ENCODE measurements at places on chromosomes 11 and 22.

GRCh38 chr11:114167771-114168448 lies 108.4 kb downstream of the ZBTB16 start:
- DNase-seq: no peak

GRCh38 chr11:32893343-32894148 lies 935 bp downstream of the QSER1 start:
- peak; percentile 90 for DNase-seq

- no peak for DNase-seq
These were observed 25.6 kb upstream of the SORL1-AS1 start for GRCh38 chr11:121478226-121478894.

DNA sequence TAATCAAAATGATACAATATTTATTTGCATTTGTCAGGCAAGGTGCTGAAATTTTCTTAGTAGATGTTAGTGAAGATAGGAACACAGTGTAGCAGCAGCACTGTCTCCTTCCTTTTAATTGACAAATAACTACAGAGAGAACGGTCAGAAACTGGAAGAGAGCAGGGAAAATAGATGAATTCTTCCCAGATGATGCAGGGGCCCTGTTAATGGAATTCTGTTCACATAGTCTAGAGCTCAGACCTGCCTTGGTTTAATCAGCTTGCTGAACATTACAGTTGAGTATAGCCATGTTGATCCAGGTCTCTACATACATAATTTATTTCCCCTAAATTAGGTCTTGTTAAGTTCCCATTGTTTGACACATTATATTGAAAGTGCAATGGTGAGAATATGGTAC lies 127.4 kb downstream of the SLC17A6 start:
- no peak for DNase-seq

- no peak for DNase-seq
These were observed 10.6 kb upstream of the NXPE4 start for GRCh38 chr11:114606003-114606801.

GRCh38 chr11:58276151-58276550 lies 8.1 kb upstream of the OR10W1 start:
- no peak for DNase-seq

GRCh38 chr11:134646561-134646960 lies 234.5 kb upstream of the B3GAT1 start:
- DNase-seq: no peak

DNA sequence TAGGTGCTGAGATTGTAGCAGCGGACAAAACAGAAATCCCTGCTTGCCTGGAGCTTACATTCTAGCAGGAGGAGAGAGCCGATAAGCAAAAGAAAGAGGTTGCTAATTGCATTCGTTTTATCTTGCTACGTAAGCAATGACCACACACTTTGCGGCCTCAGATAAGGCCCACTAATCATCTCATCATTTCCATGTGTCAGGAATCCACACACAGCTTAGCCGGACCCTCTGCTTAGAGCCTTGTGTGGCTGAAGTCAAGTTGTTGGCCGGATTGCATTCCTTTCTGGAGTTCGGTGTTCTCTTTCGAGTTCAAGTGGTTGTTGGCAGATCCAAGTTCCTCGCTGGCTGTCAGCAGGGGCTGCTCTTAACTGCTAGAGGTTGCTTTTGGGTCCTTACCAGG lies 101.6 kb downstream of the CHST1 start:
- DNase-seq: no peak

- no peak for DNase-seq
These were observed 11.8 kb upstream of the PRODH start for GRCh38 chr22:18947905-18948304.

GRCh38 chr11:117000014-117000737 lies 98.1 kb downstream of the SIK3 start:
- no peak for DNase-seq

DNA sequence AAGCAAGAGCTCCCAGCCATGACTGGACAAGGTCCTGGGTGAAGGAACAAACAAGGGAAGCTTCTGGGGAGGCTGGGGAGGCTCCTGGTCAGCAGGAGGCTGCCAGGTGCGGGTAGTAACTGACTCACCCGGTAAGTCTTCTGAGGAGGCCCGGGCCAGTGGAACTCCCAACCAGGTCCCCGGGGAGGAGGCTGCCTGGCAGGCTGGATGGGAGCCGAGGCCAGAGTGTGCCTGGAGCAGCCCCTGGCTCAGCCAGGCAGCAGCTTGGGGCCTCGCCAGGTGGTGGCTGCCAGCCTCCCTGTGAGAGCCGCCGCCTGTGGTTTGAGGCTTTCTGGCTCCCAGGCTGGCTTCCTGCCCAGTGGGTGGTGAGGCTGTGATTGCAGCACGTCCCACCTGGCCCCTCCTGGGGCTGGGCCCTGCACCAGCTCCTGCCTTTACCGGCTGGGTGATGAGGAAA lies 46.2 kb downstream of the IGF2 start:
- no peak for DNase-seq

DNA sequence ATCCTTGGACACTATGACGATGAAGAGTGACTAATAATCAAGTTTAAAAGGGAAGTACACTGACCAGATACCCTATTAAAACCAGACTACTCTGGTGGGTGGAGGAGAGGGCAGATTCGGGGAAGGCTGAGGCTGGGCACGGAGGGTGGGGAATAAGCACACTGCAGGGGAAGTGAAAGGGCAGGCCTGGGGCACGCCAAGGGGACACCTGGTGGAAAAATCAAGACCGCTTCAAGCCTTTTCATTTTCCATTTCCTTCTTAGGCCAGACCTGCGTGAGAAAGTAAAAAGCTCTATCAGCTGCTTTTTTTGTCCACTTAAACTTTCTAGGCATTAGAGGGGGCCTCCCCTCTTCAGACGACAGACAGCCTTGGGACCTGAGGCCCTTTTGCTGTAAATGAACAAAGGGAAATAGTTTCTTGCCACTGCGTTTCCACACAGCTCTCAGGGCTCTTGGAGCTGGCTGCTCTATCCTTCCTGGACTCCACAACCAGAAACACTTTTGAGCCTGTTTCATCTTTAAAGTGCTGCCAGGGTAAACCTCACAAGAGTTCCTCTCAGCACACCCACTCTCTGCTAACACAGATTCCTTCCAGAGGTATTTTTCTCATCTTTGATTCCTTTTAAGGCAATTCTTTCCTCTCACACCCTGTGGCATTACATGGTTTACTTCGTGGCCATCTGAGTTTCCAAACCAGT lies 25.0 kb upstream of the SERPIND1 start:
- DNase-seq: no peak

- DNase-seq: no peak
These were observed 30.3 kb downstream of the TRIM66 start for GRCh38 chr11:8652140-8652539.

- no peak for DNase-seq
These were observed 39.3 kb downstream of the DUSP8 start for GRCh38 chr11:1532606-1533341.

- no peak for DNase-seq
These were observed 3.9 kb downstream of the FDX1 start for GRCh38 chr11:110433393-110434333.

- DNase-seq: no peak
These were observed 71.7 kb downstream of the PAK1 start for GRCh38 chr11:77402218-77402556.
